Right cardiac atrium (tissue), 5 donors: ENCODE measurements at places on chromosomes 4 and X.

- DNase-seq = no peak
Observed at GRCh38 chrX:150227873-150228410, 135.2 kb upstream of the MAMLD1 start.

GRCh38 chr4:128191115-128191781, 96.4 kb downstream of the PGRMC2 start:
- peak; percentile 72 for DNase-seq

DNA sequence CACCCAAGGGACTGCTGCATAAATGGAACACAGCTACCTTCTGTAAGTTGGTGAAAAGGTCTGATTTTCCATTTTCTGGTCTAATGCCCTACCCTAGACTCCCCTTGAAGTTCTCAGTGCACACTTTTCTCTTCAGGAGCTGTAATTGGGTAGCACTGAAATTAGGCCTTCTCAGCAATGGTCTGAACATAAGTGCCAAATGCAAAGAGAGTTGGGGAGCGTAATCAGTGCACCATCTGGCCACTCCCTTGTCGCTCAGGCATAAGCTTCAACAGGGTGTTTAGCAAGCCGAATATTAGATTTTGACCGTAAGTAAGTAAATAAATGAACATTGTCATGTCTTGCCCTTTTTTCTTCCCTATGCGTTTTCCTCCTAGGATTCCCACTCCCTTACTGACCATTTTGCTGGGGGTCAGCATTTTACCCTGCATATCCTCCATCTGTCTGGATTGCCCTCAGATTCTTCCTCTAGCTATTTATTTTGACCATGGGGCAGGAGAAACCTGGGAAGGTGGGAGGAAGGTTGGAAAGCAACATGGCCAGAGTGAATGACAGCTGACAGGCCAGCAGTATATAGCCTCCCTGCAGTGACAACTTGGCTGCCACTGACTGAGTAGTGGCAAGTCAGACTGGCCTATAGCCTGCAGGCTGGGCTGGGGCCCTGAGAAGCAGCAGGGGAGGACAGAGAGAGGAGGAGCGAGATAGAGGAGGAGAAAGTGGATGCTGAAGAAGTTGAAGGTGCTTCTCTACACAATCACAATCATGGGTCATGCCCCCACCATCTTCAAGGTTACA, 2.7 kb downstream of the NHSL2 start:
- DNase-seq = no peak

DNA sequence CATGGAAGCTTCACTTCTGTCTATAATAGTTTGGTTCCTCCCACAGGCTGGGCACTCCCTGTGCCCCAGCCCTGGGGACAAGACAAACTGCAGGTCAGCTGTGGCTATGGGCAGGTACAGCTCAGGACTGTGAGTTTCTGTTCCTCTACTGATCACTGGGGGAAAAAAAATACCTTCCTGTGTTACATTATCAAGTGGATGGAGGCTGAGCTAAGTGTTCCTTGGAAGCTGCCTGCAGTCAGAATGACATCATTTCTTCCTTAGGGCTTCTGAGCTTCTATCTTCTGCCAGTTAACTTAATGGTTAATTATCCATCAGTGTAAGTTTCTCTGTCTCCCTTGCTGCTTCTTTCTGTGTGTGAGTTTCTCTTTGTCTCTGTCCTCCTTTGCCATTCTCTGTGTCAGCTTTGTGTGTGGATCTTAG, 4.6 kb downstream of the RAB33A start:
- DNase-seq = no peak

DNA sequence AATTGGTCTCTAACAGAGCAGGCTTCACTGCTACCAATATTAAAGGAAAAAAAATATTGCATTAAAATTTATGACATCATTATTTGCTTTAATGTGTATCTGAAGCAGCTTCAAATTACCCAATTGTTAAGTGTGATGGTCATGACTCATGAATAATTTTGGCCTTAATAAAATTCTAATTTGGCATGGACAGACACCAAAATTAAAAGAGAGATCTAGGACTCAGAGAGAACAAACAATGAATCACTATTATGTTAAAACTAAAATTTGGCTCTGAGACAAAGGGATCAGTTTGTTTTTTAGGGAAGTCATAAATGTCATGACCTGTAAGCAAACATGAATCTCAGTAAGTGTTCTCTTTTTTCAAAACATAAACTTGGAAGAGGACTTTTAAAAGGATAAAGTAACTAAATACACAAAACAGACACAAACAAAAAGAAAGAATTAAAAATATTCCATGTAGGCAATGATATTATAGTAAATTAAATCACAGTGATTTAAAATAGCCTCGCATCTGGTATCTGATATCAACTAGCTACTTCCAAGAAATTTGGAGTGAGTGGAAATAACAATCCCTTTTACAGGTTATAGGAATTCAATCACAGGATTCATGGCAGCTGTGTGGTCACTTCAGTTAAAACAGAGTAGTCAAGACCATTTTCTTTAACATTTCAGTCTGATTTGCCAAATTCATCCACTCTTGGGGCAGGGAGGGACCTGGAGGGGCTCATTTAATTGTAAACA, 11.6 kb downstream of the VEGFC start:
- no peak for DNase-seq
